ENCODE measurements at places on chromosomes 4 and X. TPM values are rescaled to one million over a fixed set of nuclear protein-coding genes. Genes with fewer than 3 reads are reported as not detected.

GRCh38 chr4:110994781-110995180 is 371.9 kb upstream of the PITX2 start:
- no peak for DNase-seq

GRCh38 chr4:54645830-54646229 is 11.9 kb upstream of the KIT start:
- DNase-seq: no peak

UGT2A1 gene
- not detected for total RNA-seq

DNA sequence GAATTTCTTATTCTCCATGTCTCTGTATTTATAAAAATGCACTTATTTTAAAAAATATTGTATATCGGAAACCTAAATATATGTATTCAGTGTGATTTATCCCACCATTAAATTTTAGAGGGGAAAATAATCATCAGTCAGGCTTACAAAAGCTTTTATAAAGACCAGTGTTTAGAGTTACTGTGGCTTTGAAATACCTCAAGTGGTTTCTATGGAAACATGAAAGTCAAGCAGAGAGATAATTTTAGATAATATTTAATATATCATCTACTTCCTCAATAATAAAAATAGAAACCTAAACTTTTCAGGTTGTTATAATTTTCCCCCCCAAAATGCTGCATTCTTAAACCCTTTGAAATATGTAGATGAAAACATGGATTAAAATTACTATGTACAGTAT is 332.9 kb upstream of the PITX2 start:
- DNase-seq: no peak

DNA sequence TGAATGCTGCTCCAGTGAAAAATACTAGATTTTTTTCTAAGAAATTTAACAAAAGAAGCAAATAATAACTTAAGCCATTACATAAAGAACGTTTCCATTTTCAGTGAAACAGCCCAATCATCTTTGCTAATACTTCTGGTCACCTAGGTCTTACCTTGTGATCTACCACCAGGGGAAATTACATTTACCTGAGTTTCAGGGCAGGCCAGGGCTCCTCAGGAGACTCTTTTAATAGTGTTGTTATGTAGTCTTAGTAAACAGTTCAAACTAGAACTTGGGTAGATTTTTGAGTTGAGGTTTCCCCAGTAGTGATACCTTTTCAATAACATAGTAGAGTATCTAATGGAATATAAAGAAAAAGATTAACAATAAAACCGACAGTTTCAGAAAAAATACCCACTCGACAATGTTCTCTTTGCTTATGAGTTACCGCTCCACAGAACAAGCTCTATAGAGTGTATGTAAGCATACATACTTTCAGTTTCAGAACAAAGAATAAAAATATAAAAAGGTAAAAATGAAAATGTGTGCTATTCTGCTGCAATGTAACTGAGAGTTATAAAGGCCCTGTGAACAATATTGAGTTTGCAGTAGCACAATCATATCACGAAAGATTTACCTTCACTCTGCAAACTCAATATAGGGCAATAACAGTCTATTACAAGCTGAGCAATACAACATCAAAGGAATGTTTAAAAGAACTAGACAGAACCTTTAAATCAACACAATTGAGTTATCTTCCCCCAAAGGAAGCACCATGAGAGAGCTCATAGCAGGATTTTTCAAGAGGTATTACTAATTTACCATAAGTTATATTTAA is 165.8 kb downstream of the ATOH1 start:
- DNase-seq: no peak

ESX1 gene
- not detected for total RNA-seq

GRCh38 chr4:108828620-108829019 is 65.8 kb upstream of the ETNPPL start:
- no peak for DNase-seq

EDNRA gene
- 0.15 TPM for total RNA-seq

DNA sequence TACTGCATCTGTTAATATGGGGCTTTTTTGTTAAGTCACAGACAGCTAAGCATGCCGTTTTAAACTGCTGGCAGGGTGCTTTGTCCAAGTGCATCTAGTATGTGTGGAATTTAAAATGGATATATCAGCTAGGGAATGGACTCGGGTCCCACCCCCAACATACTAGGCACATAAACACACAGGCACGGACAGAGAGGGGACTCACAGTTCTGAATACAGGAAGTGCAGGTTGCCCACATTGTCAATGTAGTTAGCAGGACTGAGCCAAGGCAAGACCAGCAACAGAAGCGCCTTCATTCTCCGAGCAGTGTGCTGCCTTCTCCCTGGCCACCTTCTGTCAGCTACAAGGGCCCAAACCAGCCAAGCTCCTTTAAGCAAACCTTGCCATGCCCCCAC is 33.6 kb downstream of the LNX1 start:
- DNase-seq: no peak

GRCh38 chr4:126959056-126959745 is 673.6 kb upstream of the INTU start:
- no peak for DNase-seq

CXCL1 gene
- not detected for total RNA-seq

UGT8 gene
- 0.43 TPM for total RNA-seq

- no peak for DNase-seq
Observed at GRCh38 chr4:122313006-122313646, 65.7 kb upstream of the ADAD1 start.

GRID2 gene
- not detected for total RNA-seq

Measured in GM12878 (cell line).